Mammary microvascular endothelial cell (primary cell): ENCODE measurements at places on chromosomes 6 and 20. TPM values are rescaled to one million over a fixed set of nuclear protein-coding genes. Genes with fewer than 3 reads are reported as not detected.

Gene SLC26A8
- not detected in 2 replicates for total RNA-seq

Gene HEY2
- total RNA-seq = 0.40 and 0.84 TPM in 2 replicates

Gene GPANK1
- total RNA-seq = 11.7 and 17.9 TPM in 2 replicates

Gene PNPLA1
- not detected in 2 replicates for total RNA-seq

Gene OPRL1
- 0.54 and 0.67 TPM in 2 replicates for total RNA-seq

Gene ADGB
- not detected in 2 replicates for total RNA-seq

Gene HLA-DPB1
- total RNA-seq = 31.0 and 37.8 TPM in 2 replicates

Gene MAS1
- not detected in 2 replicates for total RNA-seq

Gene DDR1
- 3.7 and 6.3 TPM in 2 replicates for total RNA-seq

Gene EIF2S2
- 93.4 and 98.2 TPM in 2 replicates for total RNA-seq

Gene DBNDD2
- 5.5 and 9.7 TPM in 2 replicates for total RNA-seq

Gene PTPRK
- 47.2 and 57.2 TPM in 2 replicates for total RNA-seq

Gene C20orf202
- not detected in 2 replicates for total RNA-seq

Gene POM121L2
- total RNA-seq = not detected in 2 replicates

Gene LCA5
- 4.6 and 4.7 TPM in 2 replicates for total RNA-seq

Gene C20orf144
- total RNA-seq = 0.05 TPM in 1 of 2 replicates, not detected in the other

Gene BEND3
- 1.2 and 1.3 TPM in 2 replicates for total RNA-seq

Gene LAMP5
- 0.30 TPM in 1 of 2 replicates, not detected in the other for total RNA-seq

Gene SMLR1
- total RNA-seq = not detected in 2 replicates

Gene RFX6
- not detected in 2 replicates for total RNA-seq

Gene HLA-DMB
- total RNA-seq = 1.2 and 1.3 TPM in 2 replicates

Gene SLC25A27
- total RNA-seq = 0.10 and 0.53 TPM in 2 replicates

Gene VGLL2
- not detected in 2 replicates for total RNA-seq

Gene GSTA2
- total RNA-seq = not detected in 2 replicates
